ENCODE measurements at places on chromosomes 12 and 14.

- DNase-seq, result no peak
These were observed 219.7 kb downstream of the SLC25A21 start for GRCh38 chr14:36952689-36953088.

- DNase-seq, result no peak
These were observed 11.3 kb downstream of the TMEM179 start for GRCh38 chr14:104593241-104593701.

DNA sequence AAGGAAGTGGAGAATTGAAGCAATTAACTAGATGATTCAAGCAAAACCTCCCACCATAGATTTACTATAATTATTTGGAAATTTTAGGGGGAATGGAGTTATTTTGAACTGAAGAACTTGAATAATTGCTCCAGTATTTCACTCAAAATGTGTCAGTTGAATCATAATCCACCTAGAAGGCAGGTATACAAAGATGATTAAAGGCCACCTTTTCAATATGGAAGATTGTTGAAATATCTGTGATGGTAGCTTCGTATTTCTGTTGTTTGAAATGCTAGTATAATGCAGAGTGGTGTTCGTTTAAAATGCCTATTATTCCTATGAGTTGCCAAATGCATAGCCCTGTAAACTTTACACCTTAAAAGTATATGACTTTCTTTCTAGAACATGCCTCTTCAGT is 3.1 kb downstream of the HMGA2 start:
- no peak for DNase-seq

GRCh38 chr12:85894653-85895052 is 20.6 kb downstream of the NTS start:
- DNase-seq, result no peak

- DNase-seq, result no peak
These were observed 4.6 kb upstream of the RARG start for GRCh38 chr12:53236443-53237111.

DNA sequence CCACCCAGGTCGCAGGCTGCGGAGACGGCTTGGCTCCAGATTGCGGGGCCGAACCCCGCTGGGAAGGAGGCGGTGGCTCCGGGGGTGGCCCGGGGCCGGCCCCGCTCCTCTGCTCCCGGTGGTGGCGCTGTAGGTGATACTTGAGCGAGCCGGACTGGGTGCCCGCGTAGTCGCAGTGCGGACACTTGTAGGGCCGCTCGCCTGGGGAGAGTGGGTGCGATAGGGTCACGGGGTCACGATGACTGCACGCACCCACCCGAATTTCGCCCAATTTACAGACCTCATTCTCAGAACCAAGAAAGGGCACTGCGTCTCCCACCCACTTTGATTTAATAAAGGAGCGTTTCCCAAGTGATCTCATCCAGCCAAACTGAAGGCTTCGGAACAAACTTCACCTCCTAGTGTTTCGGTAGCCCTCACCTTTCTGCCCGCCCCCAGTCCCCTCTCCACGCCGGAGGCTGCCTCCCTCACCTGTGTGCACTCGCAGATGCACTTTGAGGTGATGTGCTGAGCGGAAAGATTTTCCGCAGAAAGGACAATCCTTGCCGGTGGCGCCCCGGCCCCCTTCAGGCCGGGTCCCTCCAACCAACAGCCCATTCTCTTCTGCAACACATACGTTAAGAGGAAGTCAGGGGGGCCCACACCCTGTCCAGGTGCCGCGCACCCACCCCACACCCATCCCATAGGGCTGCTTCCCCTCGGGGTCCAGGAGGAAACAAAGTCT is 7.4 kb downstream of the ZNF219 start:
- DNase-seq, result no peak

DNA sequence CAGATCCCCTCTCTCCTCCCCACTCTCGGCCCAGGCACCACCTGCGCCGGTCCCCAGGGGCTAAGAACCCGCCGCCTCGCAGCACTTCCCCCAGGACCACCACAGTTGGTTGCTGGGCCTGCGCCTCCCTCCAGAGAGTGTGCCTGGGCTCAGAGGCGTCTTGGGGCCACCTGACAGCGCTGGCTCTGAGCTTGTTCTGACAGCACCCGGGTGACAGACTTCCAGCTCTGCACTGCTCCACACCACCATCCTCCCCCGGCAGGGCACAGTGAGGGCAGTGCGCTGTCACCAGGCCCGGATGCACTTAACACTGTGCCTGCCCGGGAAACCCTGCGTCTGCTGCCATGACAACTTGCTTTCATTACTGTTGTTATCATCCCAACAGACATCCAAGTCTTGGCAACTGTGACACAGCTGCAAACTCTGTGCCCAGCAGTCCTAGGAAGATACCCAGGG is 6.6 kb downstream of the BRF1 start:
- peak; percentile 51 for DNase-seq

DNA sequence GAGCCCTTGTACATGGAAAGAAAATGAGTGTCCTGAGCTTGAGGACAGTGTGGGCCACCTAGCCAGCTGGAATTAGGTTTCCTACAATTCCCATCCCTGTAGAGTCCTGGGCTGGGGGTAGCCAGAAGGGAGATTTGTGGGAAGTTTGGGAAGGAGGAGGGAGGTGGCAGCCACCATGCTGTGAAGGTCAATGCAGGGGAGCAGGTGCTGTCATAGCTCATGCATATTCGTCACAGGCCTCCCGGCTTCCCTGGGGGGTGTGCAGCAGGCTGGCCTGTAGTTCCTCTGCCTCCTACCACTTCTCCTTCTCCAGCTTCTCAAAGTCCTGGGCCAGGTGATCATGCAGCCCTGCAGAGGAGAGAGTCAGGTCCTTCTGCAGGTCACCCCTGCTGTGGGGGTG is 121.3 kb downstream of the TBX3 start:
- DNase-seq, result no peak

GRCh38 chr12:22709292-22709691 is 84.3 kb downstream of the ETNK1 start:
- DNase-seq, result no peak

GRCh38 chr12:56987551-56988053 is 18.7 kb downstream of the ZBTB39 start:
- DNase-seq, result peak; percentile 72

GRCh38 chr12:48773686-48774085 is 15.2 kb downstream of the ADCY6 start:
- no peak for DNase-seq

GRCh38 chr12:109524466-109525278 is 47.2 kb downstream of the UBE3B start:
- DNase-seq, result no peak

DNA sequence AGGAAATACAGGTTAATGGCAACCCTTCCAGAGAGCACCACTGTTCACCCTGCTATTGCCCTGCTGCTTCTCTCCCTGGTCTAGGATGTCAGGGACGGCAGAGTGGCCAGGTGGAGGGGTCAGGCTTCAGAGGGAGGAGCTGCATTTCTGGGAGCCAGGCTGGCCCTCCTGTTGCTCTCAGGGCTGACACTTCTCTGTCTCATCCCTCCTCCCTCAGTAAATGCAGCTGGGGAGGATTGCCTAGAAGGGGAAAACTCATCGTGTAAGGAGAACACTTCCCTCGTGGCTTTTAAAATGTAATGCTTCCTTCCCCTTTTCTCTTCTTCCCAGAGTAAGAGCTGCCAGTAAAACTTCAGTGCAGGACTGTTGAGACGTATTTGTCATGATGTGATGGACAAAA is 20.8 kb downstream of the SUSD6 start:
- no peak for DNase-seq

DNA sequence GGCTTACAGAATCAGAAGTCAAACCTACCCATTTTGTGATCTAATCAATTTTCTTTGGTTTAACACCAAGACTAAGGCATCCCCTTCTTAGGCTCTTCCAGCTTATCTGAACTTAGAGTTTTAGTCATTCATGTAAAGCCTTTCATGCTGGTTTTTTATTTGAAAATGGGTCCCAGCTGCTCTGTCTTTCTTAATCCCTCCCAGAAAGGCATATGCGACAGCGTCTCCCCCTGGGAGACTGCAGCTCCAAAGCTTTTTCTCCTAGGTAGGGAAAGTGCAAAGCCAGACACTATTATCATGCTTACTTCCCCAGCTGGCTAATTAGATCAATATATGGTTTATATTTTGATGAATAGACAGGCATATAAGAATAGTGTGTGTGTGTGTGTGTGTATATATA is 96.6 kb upstream of the E2F7 start:
- DNase-seq, result no peak

GRCh38 chr12:18747895-18748294 is 10.0 kb downstream of the CAPZA3 start:
- no peak for DNase-seq

DNA sequence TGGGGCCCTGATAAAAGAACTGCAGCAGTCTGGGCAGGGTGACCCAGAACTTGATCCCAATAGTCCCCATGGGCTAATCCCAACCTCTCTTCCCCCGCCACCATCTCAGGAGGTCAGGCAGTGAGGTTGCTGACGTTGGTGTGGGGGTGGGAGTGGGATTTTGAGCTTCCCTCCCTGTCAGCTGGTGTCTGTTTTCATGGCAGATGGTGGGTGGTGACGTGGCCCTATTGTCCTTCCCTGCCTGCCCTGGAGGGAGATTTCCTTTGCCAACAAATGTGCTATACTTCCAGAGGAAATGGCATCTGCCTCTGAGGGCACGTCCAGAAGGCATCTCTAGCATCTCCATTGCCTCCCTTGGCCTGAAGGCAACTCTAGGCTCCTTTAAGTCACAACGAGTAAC is 37.7 kb downstream of the NEUROD4 start:
- DNase-seq, result no peak

DNA sequence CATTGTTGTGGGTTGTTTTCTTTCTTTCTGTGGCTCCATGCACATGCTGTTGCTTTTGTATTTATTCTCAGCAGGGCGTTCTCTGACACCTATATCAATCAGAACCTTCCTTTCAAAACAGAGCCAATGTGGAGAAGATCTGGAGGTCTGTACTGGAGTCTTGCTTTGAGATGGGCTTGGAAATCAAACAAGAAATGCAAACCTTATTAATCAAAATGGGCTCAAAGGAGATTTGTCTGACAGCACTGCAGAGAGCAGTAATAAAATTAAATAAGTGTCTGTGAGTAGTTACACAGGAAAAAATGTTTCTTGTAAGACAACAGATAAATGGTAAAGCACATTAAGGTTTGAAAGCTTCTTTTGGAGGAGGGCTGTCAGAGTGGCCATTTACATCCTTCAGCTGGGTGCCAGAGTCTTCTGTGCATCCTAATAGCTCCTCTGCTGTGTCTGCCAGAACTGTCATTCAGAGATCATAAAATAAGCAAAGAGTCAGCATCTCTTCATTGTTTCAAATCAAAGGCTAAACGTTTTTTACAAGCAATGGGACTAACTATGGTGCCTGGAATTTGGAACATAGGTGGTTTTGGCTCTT is 414.3 kb downstream of the NAV3 start:
- DNase-seq, result no peak

GRCh38 chr12:27025116-27025515 is 2.8 kb downstream of the MED21 start:
- DNase-seq, result no peak

- no peak for DNase-seq
These were observed 21.6 kb downstream of the NCOR2 start for GRCh38 chr12:124545508-124546418.

DNA sequence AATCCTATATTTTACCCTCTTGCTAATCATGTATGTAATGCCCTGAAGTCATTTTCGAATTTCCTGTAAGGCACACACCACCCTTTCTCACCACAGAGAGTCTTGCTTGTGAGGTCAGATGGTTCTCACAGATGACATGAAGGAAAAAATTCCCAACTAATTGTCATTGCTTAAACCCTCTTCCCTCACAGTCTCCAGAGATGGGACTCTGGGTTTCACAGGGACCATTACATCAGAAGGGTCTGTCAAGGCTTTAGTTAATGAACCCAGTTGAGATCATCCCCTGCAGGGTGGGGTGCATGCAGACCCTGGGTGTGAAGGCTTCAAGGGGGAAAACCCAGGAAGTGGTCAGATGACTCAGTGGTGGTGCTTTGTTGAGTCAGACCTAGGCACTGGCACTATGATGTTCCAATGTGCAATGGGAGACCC is 229.6 kb downstream of the BCAT1 start:
- DNase-seq, result no peak

DNA sequence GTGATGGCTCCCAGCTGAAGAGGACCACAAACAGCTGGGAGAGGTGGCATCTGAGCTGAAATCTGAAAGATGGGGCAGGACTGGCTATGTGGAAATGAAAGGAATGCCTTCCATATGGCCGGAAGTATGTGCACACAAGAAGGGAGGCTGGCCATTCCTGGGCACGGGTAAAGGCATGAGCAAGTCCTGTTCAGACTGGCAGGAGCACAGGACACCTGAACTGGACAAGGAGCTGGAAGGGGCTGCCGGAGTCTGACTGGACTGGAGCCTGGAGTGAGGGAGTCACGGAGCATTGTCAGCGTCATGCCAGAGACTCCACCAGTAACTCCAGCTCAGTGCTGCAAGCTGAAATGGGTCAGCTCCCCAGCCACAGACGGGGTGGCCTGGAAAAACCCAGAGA is 11.9 kb upstream of the TC2N start:
- no peak for DNase-seq

DNA sequence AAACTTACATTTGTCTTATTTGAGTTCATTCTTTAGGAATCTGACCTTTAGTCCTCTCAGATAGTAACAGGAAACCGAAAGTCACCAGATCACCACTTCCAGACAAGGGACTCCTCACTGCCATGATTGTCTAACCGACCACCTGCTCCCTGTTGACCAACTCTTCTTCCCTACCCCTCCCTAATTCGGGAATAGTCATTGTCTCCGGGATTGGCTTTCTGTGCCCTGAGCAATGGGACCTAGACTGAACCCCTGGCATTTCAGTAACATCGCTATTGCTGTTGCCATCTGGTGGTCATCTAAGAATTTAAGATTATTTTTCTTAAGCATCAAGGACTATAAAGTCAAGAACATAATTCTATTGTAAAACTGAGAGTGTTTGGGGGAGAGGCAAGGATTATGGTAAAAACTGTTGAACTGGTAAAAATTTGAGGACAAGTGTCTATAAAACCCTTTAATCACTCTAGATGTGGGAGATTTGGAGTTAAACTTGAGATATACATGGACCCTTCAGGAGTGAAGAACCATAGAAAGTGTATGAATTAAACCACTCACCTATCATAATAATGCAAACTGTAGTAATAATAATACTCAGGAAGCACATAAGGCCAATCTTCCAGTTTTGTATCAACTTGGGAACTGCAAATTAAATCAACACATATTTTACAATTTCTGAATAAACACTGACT is 6.3 kb downstream of the CLEC2A start:
- DNase-seq, result no peak

GRCh38 chr14:36619131-36619530 is 36.7 kb upstream of the NKX2-8 start:
- DNase-seq, result no peak

- no peak for DNase-seq
These were observed 58.1 kb upstream of the NUDT4 start for GRCh38 chr12:93319523-93320050.

DNA sequence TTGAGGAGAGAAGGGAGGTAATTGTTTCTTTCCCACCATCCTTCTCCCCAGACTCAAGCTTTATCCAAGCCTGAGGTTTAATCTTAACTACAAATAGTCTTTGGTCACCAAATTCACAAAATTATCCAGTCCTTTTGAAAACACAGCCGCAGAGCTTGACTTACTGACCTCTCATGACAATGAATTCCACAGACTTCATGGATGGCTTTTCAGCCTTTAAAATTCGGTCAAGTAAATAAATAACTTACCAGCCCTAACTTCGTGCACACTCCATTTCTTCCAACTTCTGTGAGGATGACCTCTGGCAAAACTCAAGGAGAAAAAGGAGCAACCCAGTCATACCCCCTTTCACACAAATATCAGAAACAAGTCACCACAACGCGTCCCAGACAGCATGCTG is 137.0 kb upstream of the CDKN3 start:
- DNase-seq, result no peak

Data from activated T-cell treated with anti-CD3 and anti-CD28 coated beads for 1 hour (primary cell).